HEK293T (cell line): ENCODE measurements at places on chromosomes 6 and 20.

DNA sequence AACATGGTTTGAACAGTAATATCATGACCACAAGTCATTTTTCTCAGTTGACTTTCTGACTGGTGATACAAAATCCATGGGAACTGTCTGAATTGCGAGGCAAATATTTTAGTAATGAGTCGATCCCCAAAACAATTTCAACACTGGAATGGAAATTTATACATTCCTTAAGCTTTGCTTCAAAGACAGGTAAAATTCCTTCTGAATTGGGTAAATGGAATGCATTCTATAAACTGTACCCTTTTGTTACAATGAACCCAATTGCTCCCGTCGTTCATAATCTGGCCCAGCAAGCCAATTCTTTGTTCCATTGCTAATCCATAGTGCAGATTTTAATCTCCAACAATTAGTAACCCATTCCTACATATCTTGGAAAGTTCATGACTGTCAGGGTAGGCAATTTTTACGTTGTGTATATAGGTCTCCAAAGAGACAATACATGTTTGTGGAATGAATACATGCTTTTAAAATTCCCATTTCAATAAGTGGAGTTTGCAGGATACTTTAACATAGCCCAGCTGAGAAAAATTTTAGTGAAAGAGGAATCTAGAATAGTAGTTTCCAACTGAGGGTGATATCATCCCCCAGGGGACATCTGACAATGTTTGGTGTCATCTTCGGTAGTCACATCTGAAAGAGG lies 32.7 kb downstream of the CYP24A1 start:
- no peak for DNase-seq

GRCh38 chr20:53079261-53079691 lies 107.1 kb downstream of the TSHZ2 start:
- DNase-seq: no peak

GRCh38 chr6:15296735-15297134 lies 50.9 kb downstream of the JARID2 start:
- no peak for DNase-seq

DNA sequence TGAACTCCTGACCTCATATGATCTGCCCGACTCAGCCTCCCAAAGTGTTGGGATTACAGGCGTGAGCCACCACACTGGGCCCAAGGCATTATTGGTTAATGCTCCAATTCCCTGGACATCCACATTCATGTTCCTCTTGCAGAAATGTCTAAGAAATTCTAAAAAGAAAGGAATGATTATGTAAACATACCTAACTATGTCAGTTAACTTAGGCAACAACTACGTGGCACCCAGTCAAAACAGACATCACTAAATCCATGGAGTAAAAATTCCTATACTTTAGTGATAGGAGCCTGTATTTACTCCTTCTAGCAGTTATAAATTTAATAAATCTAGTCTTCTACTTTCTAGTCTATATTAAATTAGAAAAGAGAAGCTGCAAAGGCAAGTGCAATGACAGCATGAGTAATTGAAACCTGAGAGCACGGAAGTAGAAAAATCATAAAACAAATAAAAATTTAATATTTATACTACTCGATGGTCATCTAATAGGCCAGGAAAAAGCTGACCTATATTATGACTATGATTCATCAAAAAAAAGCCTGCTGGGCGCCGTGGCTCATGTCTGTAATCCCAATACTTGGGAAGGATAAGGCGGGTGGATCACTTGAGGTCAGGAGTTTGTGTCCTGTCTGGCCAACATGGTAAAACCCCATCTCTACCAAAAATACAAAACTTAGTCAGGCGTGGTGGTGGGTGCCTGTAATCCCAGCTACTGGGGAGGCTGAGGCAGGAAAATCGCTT lies 4.2 kb downstream of the AHI1 start:
- no peak for DNase-seq

DNA sequence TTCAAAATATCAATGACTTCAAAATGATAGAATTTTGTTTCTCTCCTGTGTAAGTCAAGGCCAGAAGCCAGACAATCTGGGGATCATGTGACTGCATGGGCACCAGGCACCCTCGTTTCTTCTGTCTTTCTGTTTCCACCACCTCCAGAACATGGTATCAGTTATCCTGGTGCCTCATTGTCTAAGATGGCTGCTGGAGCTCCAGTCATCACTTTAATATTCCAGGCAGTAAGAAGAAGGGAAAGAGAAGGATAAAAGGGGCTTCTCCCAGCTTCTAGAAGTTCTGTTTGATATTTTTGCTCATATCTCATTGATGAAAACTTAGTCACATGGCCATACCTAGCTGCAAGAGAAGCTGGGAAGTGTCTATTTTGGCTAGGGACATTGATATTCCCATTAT lies 25.7 kb downstream of the ZNF341 start:
- DNase-seq: no peak

GRCh38 chr20:35597186-35597585 lies 18.4 kb upstream of the SPAG4 start:
- DNase-seq: no peak

GRCh38 chr20:12970372-12970821 lies 38.4 kb upstream of the SPTLC3 start:
- DNase-seq: peak; percentile 30

- peak; percentile 64 for DNase-seq
Measured at GRCh38 chr6:133553652-133554051, 312.5 kb downstream of the EYA4 start.

DNA sequence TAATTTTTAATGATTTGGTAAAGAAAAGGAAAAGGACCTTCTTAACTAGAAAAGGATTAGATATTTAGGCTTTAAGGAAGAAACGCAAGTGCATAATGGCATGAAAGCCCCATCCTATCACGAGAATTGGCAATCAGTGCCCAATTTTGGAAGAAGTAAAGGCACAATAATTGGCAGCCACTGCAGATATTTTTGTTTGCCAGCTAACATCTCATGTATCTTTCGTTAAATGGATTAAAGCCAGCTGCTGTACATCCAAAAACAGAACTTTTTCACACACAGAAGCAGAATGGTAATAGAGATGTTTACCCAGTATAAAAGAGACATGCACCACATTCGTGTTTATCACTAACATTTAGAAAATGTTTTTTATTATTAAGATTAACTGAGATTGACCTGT lies 180.3 kb downstream of the C6orf118 start:
- no peak for DNase-seq

DNA sequence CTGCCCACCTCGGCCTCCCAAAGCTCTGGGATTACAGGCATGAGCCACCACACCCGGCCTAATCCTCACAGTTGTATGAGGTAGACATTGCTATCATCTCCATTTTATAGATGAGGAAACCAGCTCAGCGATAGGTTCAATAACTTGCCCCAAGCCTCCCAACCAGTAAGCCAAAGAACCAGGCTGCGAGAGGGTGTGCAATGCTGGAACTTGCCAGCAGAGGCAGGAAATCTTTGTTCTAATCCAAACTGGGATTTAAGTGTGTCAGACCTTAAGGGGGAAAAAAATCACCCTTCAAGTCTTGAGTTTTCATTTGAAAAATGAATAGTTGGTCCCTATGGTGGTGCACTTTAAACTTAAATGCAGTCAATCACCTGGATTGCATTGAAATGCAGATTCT lies 20.1 kb upstream of the RNGTT start:
- DNase-seq: peak; percentile 54

DNA sequence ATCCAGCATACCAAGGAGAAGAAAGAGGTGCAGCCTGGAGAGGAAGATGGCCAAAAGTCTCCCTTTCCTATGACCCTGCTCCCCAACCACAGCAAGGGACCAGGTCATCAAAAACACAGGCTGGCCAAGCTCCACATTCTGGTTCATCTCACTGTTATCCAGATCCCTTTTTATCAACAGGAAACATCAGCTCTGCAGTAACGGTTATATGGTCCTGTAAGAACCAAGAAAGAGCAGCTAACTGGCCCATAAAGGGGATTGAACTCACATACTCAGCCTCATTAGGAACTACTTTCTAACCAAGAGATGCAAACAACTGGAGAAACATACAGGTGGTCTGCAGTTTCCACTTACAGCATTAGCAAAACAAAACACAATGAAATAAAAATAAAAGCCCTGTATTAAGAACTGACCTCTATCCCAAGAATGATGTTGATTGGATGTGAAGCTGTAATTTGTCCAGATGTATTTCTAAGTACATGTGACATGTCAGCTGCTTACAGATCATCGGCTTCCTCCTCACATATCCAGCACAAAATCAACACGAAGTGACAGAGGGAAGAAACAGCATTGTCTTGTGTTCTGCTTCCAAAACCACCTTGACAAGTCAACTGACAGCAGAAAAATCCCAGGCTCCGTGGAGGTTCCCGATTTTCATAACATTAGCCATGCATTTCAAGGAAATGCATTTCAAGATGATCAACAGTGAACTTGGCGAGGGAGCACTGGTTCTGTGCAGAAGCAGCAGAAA lies 557.2 kb upstream of the AGPAT4 start:
- DNase-seq: no peak

GRCh38 chr6:119355157-119355556 lies 5.6 kb upstream of the MAN1A1 start:
- no peak for DNase-seq

DNA sequence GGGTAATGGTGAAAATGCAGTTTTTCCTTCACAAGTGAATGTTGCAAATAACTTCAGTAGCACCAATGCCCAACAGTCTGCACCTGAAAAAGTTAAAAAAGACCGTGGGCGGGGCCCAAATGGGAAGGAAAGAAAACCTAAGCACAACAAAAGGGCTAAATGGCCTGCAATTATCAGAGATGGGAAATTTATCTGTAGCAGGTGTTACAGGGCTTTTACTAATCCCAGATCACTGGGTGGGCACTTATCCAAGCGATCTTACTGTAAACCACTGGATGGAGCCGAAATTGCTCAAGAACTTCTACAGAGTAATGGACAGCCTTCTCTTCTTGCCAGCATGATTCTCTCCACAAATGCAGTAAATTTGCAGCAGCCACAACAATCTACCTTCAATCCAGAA lies 64.8 kb upstream of the SMIM8 start:
- DNase-seq: no peak

DNA sequence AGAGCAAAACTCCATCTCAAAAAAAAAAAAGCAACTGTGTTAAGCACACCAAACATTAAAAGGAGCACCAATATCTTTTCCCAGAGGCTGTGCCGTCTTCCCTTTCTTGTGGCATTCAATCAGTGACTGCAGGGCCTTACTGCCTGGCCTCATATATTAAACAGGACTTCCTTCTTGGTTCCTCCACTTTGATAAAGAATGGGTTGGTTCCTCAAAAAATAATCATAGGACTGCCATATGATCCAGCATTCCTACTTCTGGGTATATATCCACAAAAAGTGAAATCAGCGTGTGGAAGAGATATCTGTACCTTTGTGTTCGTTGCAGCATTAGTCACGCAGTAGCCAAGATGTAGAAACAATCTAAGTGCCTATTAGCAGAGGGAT lies 40.3 kb upstream of the GFOD1 start:
- DNase-seq: no peak
